Cerebellar nuclear complex (tissue), 1 donor: ENCODE measurements at places on chromosomes 4 and X.

DNA sequence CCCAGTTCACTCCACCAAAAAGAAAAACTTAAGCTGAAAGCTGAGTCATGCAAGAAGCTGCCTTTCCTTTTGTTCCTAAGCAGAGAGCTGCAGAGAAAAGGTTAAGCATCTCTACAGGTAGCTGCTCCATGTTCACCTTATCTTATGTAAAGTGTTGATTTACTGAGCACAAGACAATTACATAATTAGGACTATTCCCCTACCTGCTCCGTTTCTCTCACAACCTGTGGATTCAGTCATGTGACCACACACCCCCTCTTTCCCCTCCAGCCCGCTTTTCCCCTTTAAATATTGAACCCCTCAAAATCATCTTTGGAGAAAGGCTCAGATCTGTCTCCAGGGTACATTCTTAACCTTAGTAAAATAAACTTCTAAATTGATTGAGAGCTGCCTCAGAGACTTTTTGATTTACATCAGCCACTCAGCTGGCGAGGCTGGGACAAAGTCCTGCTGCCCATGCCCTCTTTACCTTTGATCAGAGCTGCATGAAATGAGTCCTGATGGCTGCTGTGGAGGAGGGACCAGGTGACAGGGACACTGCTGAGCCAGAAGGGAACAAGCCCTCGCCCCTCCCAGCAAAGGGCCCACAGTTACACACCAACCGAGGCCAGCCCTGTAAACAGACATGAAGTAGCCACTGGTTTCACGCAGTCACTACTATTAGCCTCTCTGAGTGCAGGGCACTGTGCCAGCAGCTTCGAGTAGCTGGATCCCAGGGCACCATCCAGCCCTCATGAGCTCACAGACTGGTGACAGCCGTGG is 53.9 kb upstream of the C4orf50 start:
- DNase-seq: no peak

DNA sequence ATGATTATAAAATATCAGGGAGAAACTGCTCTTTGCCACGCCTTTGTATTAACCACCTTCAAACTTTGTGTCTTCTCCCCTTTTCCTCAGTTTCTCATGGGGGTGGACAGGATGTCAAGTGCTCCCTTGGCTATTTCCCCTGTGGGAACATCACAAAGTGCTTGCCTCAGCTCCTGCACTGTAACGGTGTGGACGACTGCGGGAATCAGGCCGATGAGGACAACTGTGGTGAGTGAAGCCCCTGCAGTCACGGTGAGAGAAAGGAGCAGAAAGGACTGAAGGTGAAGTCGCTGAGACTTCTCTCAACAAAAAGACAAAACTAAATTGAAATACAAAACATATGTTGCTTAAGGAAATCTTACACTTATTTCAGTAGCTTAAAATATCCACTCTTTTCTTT is 50.9 kb downstream of the RXFP1 start:
- no peak for DNase-seq

GRCh38 chrX:153600032-153600373 is 1.1 kb upstream of the CCNQ start:
- DNase-seq: no peak

- no peak for DNase-seq
Observed at GRCh38 chr4:15953625-15954024, 9.3 kb downstream of the FGFBP2 start.

DNA sequence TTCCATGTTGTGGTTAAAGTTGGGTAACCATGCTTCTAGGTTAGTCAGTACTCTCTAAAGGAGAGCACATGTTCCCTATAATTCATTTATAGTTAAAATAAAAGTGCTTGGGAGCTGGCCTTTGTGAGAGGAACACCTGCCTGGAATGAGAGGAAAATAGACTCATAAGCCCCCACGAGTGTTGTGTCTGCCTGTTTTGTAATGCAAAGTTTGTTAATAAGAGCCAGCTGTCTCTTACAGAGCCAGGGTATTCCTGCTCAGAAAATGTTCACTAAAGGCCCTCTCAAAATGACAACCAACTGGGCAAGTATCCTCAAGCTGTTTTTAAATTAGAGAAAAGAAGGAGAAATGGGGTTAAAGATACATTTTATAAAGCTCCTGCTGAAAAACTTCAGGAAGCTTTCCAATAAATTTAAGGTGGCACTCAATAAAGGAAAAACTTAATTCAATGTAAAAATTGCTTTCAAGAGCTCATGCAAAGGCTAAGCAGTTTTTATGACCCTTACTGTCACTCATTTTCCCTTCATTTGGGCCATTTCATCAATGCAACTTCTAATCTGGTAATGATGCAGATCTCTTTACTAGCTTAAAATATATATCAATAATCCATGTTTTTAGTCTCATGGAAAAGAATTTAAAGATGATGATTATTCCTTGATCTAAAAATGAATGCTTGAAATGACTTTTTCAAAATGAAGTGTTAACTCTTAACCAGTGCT is 793.6 kb downstream of the STPG2 start:
- DNase-seq: no peak

- DNase-seq: no peak
Observed at GRCh38 chrX:129823115-129823514, 20.6 kb downstream of the ZDHHC9 start.

DNA sequence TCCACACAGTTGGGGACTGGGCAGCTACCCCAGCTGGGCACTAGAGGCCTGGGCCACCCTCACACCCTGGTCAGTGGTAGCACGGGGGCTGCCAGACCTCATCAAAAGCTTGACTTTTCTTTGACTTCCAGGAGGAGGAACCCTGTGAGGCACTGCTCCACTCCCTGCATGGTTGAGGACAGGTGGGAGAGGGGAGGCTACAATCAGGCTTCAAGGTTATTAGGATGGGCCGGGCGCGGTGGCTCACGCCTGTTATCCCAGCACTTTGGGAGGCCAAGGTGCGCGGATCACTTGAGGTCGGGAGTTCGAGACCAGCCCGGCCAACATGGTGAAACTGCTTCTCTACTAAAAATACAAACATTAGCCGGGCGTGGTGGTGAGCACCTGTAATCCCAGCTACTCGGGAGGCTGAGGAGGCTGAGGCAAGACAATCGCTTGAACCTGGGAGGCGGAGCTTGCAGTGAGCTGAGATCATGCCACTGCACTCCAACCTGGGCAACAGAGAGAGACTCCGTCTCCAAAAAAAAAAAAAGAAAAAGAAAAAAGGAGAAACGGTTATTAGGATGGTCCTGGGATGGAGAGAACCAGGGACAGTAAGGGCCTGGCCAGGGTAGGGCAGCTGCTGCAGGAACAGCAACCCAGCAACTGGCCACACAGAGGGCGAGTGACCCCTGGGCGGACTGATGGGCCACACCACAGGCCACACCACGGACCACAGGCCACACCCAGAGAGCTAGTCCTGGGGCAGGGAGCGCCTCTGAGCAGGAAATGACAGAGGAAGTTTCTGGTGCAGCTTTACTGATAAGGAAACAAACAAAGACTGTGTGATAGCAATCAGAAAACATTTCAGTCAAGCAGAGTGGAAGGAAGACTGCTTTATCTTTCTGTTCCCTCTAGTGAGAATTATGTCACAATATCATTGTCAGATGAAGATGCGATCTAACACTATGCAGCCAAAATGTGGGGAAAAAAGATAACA is 20.5 kb upstream of the OPN1LW start:
- DNase-seq: no peak

- DNase-seq: no peak
Observed at GRCh38 chrX:17020356-17020755, 73.9 kb downstream of the REPS2 start.

DNA sequence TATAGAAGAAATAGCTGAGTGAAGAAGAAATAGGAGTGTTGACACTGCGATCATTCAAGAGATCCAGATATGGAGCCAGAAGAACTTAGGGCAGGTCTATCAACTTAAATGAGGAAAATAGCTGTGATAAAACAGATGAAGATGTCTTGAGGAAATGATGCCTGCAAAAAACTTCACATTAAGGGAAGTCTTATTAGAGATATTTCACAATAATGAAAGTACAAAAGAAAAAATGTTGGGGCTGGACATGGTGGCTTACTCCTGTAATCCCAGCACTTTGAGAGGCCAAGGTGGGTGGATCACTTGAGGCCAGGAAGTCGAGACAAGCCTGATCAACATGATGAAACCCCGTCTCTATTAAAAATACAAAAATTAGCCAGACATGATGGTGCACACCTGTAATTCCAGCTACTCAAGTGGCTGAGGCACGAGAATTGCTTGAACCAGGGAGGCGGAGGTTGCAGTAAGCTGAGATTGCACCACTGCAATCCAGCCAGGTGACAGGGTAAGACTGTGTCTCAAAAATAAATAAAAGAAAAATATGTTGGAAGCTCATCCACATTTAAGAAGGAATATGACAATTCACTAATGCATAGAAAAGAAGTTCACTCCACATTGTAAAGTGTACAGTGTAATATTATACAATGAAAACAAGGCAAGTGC is 56.3 kb downstream of the PKD2 start:
- no peak for DNase-seq

GRCh38 chr4:26823583-26823982 is 37.1 kb upstream of the STIM2 start:
- DNase-seq: no peak

GRCh38 chrX:7314425-7314824 is 166.5 kb upstream of the PUDP start:
- DNase-seq: no peak

GRCh38 chrX:69600182-69600581 is 15.7 kb upstream of the EDA start:
- DNase-seq: no peak

- no peak for DNase-seq
Observed at GRCh38 chr4:4990329-4990728, 28.9 kb downstream of the CYTL1 start.

DNA sequence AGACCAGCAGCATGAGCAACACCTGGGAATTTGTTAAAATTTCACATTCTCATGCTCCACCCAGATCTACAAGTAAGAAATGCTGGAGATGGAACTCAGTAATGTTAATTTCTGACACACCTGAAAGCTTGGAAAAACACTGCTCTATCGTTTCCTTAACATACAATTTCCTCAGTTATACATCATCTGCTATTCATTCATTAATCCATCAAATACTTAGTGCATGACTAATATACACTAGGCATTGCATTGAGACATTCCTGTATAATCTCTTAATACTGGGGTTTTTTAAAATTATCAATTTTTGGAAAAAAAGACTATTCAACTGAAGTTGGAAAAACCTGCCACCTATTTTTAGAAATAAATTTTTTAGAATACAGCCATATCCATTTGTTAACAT is 106.1 kb downstream of the CHM start:
- no peak for DNase-seq

DNA sequence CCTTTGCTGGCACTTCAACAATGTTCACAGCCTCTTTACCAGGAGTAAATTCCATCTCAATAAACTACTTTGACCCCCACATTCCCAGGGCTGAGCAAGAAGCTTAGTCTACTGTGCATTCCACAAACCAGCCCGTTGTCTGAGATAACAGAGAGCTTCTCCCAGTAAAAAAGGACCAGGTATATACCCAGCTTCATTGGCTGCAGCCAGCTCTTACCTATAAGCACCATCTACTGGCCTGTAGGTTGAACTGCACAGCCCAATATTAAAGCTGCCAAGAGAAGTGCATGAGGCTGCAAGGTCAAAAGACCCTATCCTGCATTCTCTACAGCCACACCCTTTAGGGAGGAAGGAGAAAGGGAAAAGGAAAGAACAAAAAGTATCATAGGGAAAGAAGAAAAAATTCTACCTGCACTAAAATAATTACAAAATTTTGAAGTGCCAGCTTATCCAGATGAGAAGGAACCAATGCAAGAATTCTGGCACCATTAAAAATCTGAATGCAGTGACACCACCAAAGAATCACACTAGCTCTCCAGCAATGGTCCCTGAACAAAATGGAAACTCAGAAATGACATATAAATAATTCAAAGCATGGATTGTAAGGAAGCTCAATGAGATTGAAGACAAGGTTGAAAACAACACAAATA is 45.7 kb upstream of the INTU start:
- DNase-seq: no peak

GRCh38 chrX:49754233-49754857 is 58.6 kb upstream of the PAGE1 start:
- DNase-seq: peak; percentile 6

DNA sequence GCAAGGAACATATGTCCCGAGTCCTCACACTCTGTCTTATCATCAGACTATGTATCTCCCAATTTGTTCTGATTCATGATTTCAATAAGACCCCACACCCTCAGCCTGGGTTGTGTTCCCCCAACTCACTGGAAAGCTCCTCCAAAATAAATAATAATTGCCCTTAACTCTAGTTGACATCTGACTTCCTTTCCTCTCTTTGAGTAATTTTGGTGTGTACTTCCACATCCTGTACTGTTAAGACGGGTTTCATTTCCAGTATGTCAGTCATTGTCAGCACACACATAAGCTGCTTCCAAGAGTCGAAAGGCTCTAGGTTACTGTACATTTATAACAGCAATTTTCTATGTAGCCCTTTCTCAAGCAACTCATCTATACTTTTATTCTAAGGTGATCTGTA is 52.2 kb upstream of the C1QTNF7 start:
- no peak for DNase-seq

- no peak for DNase-seq
Observed at GRCh38 chr4:52425751-52426326, 233.3 kb downstream of the USP46 start.

GRCh38 chr4:167622481-167623240 is 388.4 kb upstream of the SPOCK3 start:
- DNase-seq: no peak

DNA sequence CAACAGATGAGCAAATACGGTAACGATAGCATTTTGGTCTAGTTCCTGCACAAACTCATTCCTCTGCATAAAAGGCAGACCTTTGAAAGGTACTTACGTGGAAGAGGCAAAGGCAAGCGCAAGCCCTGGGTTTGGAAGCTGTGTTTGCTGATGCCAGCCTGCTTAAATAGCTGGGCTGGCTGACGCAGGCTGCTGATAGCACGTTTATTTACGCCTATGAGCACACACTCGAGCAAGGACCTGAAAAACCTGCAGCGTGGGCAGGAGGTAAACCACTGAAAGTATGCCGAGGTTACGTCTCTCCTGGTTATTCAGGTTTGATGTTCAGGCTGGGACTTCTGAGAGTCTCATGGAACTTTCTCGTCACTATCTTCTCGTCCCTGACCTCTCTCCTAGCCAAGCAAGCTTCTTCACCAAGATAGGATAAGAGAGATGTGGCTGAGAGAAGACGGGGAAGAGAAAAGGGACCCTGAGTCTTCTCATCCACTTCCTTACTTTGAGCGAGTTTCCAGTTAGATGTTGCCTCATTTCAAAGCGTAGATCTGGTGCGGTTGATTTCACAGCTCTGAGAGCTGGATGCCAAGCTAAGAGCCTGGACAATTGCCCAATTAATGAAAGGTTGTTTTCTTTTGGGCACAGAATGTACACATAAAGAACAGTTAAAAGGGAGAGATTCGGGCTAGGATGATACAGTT is at the start of gene HOPX:
Gene HOPX (minus strand): TSS at position 139 of the 695 bp plus-strand sequence. CDS start 23,480 bp downstream, outside the sequence.
- DNase-seq: no peak

- DNase-seq: no peak
Observed at GRCh38 chr4:113513382-113513781, 248.2 kb downstream of the CAMK2D start.

DNA sequence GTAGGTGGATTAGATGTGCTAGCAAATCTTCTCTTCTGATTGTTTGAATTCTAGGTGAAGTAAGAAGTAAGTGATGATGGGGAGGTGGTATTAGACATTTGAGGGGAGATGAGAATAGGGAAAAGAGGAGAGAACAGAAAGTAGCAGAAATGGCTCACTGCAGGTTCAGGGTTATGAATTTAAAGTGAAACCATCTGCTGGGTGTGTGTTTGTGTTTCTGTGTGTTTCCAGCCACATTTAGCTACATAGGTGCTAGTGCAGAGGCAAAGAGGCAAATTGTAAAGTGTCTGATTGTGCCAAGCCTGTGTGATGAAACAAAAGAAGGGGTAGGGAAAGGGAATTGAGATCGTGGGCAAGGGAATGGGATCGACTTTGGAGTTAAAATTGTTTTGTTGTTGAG is 50.6 kb downstream of the ZFX start:
- DNase-seq: no peak
